ENCODE measurements at places on chromosomes 6 and 20.

GRCh38 chr20:2300420-2300819, 4.6 kb downstream of the TGM3 start:
- no peak for DNase-seq

DNA sequence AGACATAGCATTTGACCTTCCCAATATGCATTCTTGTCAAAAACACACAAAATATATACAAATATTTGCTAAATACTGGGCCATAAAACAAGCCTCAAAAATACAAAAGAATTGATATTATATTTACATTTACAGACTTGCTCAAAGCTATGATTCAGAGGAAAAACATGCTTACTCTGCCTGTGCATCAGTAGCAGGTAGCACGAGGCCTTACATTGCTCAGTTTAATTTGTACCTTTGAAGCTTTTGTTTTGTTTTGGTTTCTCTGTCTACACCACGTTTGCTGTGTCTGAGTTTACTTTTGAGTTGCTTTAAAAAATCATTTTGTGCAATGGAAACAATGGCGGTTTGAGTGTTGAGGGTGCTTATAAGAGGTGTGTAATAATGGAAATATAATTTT, 99.3 kb downstream of the PHF3 start:
- DNase-seq = no peak

GRCh38 chr20:24766826-24767622, 182.0 kb upstream of the CST7 start:
- no peak for DNase-seq

GRCh38 chr6:38786486-38786885, 71.4 kb downstream of the DNAH8 start:
- no peak for DNase-seq

- no peak for DNase-seq
Observed at GRCh38 chr6:89553431-89553830, 85.1 kb downstream of the LYRM2 start.

DNA sequence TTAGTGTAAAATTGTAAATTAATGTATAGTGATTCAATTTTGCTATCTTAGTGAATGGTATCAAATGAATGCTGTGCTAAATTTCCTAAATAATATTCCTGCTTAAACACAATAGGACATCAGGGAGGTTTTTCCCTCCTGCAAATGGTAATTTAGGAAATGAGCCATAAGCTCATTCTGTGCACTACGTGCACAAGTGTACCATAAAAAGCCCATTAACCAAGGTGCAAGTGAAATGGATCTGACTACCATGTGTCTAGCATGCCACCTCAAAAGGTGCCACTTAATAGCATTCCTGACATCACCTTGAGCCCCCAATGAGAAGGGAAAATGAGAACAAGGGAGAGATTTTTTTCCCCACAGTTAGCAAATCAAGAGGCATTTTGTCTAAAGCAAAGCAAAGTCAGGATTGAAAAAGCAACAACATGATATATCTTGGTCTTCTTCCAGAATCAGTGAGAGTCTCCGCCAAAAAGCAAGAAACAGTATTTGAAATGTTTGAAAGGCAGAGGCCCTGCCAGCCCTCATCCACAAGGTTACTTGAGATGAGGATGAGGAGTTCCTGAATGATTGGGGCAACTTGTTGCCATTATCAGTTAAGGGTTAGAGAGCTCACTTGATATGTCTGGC, 334.2 kb upstream of the RSPO3 start:
- no peak for DNase-seq

DNA sequence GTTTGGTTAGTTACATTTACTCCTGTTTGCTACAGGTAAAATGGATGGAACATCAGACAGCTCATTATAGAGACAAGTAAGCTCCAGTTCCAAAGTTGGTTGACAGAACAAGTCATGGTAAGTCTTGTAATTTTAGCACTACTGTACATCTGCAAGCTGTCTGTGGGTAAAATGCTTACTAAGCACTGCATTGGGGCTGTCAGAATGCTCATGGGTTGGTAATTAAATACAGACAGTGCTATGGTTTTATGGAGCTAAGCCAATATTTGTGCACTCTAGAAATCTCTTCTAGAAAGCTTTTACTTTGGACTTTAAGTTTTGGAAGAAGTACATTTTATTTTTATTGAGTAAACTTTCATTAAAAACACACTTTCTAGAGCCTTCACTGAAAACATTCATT, 419.2 kb upstream of the MMS22L start:
- no peak for DNase-seq

DNA sequence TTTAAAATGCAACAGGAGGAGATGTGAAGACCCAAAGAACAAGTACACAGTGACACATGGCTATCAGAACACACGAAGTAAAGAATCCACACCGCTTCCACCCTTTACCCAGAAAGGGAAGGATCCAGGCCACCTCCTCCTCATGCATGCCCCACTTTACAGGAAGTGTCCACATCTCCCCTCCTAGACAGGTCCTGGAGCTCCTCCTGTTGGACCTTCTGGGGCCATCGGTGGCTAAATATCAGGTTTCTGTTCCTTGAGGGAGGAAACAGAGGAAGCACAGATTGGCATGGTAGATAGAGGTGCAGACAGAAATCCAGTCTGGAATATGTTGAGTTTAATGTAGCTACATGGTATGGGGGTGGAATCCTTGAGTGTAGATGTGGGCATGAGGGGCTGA, 10.9 kb downstream of the NINL start:
- DNase-seq = no peak

DNA sequence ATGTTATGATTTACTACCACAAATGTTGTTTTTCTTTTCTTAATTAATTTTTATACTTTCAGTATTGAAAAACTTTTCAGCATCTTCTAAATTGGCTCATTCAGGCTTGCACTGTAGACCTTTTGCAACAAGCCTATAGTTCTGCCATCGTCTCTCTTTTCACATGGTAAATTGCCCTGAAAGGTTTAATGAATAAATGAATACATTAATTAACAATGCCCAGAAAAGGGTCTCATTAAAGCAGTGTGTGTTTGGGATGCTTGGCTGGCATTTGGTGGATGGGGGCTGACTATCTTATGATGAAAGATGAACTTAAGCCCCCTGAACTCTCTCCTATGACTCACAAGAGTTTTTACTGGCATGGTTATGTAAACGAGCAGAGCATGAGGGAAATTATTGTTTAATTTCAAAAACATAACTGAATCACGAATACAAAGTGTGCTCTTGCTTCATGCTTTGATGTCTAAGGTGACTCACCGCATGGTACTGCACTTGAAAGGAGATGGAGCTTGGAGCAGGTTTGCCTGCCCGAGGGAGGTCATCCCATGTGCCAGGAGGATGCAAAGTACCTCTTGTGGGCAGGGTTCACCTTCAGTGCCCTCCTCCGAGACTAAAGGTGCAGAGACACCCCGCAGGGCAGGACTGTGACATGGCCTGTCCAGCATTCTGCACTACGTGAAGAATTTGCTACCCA, 13.8 kb upstream of the PCK1 start:
- DNase-seq = no peak

GRCh38 chr6:134288538-134289203, 29.2 kb downstream of the SGK1 start:
- DNase-seq = no peak

DNA sequence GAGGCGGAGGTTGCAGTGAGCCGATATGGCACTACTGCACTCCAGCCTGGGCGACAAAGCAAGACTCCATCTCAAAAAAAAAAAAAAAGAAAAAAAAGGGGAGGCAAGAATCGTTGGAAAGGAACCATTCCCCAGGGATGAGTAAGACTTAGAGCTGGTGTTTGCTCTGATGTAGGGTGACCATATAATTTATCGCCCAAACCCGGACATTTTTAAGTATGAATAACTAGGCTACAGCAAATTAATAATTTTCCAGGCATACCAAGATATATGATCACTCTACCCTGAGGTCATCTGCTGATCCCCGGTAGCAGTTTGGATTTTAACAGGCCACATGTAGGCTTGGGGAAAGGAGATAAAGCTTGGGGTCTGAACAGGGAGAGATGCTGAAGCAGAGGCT, 260.9 kb downstream of the BTBD9 start:
- no peak for DNase-seq

DNA sequence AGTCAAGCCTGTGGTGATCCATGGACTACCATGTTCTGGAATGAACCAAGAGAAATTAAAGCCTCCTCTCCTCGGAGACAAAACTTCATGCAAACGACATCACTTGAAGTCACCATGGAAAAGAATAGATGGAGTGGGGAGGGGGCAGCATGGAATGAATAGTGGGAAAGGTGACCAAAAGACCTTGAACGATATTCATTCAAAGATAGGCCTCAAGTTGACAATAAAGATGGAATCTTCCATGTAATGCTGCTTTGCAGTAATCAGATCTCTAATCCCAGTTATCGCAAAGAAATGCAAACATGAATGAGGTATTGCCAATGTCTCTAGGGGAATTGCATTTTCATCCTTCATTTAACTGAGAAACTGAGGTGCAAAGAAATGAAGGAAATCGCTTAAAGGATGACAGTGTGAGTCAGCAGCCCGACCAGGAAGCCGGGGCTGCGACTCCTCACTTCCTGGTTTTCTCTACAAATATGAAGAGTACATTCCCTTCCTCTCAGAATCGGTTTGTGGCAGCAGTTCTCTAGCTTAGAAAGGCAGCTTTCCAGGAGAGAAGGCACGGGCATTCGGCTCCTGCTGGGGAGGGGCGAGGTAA, 65.6 kb upstream of the RREB1 start:
- DNase-seq = no peak

DNA sequence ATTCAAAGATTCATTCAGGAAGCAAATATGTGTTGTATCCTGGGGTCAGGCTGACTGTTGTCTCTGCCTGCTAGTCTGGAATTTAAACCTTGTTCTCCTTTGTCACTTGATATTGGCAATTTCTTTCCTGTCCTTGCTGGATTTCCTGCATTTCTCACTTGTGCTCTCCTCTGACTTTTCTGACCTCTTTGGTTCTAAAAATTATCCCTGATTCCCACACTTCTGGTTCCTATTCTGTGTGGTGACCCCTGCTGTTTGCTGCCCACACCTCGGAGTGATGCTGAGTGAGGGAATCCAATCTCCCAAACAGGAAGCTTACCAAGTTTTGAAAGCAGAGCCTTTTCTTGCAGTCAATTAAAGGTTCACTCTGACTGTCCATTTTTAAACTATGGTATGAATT, 345.3 kb downstream of the CDKAL1 start:
- no peak for DNase-seq

- no peak for DNase-seq
Observed at GRCh38 chr6:85461798-85462170, 11.9 kb downstream of the NT5E start.

- no peak for DNase-seq
Observed at GRCh38 chr6:147578883-147579282, 70.4 kb downstream of the SAMD5 start.

GRCh38 chr6:147173140-147173539, 31.1 kb upstream of the STXBP5 start:
- no peak for DNase-seq

- DNase-seq = no peak
Observed at GRCh38 chr20:50297498-50298376, 107.1 kb downstream of the CEBPB start.

GRCh38 chr20:11492386-11492785, 425.3 kb upstream of the BTBD3 start:
- DNase-seq = no peak

DNA sequence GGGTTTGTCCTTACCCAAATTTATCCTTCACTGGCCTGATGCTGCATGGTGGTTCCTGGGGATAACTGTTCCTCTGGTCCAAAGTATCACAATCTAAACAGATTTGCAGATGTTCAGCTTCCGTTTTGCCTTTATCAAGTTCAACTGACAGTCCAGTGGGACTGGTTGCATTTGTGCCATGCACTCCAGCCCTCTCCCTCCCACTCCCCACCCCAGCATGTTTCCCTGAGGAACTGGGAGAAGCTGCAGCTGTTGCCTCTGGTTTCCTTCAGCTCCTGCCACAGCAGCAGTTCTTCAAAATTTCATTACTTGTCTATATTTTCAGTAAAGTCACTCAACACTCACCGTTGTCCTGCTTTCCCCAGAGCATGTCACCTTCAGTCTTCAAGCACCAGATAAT, 39.5 kb upstream of the KIF16B start:
- no peak for DNase-seq

DNA sequence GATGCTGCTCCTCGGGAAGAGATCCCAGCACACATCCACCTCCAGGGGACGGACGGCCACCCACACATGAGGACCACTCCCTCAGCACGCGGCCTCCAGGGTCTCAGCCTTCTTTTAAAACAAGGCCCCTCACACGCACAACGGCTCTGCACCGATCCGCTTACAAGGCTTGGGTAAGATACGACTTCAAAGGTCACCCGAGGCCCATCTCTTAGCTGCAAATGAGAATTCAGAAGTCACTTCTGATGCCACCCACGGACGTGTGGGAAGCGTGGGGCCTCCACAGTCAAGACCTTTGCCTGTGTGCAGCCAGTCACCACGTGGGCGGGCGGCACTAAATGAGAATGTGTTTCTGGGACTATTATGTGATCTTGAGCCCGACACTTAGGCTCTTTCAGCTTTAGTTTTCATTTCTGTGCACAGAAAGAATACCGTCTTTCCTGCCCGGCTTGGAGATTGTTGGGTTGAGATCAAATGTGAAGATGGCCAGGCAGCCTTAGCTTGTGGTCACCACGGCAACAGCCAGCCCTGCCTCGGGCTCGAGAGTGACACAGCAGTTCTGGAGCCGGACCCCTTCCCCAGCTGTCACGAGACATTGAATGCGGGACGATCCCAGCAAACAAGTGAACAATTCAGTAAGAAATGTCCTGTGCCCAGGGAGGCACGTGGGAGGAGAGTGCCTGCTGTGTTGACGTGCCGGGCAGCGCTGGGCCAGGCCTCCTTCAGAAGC, 91.6 kb downstream of the RAMACL start:
- DNase-seq = no peak

DNA sequence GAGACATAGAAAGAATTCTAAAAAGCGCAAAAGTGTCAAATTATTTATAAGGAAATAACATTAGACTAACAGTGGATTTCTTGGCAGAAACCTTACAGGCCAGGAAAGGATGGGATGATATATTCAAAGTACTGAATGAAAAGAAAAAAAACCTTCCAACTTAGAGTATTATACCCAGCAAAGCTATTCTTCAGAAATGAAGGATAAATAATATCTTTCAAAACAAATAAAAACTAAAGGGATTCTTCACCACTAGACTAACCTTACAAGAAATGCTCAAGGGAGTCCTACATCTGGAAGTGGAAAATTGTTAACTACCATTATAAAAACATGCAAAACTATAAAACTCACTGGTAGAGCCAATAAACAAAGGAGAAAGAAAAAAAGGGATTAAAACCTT, 65.8 kb downstream of the SLC22A2 start:
- DNase-seq = no peak

GRCh38 chr6:67694127-67694526, 941.0 kb upstream of the ADGRB3 start:
- no peak for DNase-seq

DNA sequence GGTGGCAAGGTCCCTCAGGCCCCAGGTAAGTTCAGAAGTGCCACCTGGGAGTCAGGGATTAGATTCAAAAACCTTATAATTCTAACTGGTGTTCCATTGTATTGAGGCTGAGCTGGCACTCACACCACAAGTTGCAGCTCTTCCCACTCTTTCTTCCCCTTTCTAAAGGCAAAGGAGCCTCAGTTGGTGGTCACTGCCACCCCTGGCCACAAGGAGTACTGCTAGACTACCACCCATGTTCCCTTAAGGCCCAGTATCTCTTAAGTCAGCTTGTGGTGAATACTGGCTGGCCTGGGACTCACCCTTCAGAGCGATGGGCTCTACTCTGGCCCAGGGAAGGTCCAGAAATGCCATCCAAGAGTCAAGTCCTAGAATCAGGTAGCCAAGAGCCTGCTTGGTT, 421.1 kb upstream of the KHDRBS2 start:
- no peak for DNase-seq

Measured in NCI-H1092 treated with DMSO at 0.1 percent for 48 hours (cell line).